Adrenal gland (tissue), 19 donors: ENCODE measurements at places on chromosomes 4 and X. TPM values are rescaled to one million over a fixed set of nuclear protein-coding genes. Genes with fewer than 3 reads are reported as not detected.

DNA sequence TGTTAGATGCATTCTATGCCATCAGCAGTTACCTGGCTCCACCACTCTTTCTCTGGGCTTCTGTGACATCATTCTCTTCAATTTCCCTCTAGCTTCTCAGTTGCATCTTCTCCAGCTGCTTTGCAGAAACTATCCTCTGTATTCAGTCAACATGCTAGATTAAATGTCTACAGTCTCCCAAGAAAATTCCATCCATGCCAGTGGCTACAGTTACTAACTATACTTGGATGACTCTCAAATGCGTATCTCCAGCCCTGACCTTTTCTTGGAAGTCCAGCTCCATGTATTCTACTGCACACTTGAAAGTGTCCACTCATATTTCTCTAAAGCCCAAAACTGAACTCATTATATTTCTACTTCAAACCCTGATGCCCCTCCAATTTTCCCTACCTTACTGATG is 232.3 kb upstream of the TENM3 start:
- no peak for DNase-seq

MAGEB2 gene
- total RNA-seq = not detected

FATE1 gene
- total RNA-seq = not detected

- DNase-seq = no peak
Observed at GRCh38 chr4:121373841-121374240, 7.0 kb downstream of the QRFPR start.

DNA sequence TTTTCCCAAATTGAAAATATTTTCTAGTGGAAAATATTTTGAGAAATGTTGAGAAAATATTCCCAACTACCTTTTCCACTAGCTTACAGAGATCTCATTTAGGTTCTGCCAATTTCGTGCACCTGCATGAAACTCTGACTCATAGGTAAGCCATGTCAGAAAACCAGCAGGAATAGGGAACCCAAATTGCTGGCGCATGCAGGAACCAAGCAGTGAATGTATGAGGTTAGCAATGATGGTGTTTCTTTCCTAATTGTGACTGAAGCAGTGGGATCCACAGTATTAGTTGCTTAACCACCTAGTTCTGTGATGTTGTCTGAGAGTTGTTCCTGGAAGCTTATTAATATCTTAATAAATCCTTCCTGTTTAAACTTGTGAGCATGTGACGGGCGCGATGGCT is 381.0 kb upstream of the TRAM1L1 start:
- DNase-seq = no peak

DNA sequence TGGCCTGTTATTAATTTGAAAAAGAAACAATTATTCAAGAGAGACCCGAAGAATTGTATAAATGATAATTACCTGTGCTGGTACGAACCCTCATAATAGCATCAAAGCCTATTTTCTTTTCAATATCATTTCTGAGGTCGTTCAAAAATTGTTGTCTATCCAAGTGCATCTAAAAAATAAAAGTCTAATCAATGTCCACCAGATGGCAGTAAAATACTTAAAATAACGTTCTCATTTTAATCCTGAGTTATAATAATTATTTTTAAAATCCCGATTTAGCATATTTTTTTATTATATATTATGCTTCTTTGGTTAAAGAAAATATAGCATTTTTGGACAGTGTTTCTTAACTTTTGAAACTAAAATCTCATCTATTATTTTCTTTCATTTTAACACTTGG is 55.7 kb downstream of the METTL14 start:
- no peak for DNase-seq

DNA sequence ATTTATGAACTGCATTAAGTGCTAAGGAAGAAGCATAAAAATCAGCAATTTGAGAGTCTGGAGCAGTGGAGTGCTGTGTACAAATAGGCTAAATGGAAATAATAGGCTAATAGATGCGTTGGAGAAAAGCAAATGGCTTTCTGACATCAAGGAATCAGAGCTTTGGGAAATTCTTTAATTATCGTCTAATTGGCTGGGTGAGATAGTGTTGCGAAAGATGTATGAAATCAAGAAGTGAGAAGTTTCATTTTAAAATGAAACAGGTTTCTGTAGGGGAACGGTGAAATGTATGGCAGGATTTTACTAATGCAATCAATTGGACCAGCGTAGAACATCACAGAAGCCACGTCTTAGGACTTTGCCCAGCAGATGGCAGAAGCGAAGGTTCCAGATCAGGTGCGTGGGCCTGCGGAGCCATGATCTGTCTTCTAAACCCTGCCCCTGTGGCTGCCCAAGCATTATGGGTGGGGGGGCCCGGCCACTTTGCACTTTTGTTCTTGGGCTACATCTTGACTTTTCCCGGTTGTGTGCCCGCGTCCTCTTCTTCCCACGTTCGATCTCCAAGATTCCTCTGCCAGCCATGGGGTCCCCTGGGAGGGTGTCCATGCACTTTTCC is 118.5 kb upstream of the SHISA3 start:
- no peak for DNase-seq

- DNase-seq = no peak
Observed at GRCh38 chr4:42464550-42465094, 67.3 kb downstream of the SHISA3 start.

SPANXC gene
- total RNA-seq = not detected

- DNase-seq = no peak
Observed at GRCh38 chrX:40055495-40055894, 42.3 kb downstream of the BCOR start.

DNA sequence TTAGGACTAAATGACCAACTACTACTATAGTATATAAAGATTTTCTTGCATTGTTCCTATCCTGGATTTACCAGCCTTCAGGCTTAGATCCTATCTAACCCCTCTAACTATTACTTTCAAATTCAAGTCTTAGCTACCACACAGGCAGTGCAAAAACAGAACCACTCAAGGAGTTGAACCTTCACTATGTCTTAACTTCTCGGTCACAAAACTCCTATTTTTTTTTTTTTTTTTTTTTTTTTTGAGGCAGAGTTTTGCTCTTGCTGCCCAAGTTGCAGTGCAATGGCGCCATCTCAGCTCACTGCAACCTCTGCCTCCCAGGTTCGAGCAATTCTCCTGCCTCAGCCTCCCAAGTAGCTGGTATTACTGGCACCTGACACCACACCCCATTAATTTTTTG is 6.3 kb upstream of the FAM200B start:
- no peak for DNase-seq

SPON2 gene
- 75.3 TPM for total RNA-seq

DNA sequence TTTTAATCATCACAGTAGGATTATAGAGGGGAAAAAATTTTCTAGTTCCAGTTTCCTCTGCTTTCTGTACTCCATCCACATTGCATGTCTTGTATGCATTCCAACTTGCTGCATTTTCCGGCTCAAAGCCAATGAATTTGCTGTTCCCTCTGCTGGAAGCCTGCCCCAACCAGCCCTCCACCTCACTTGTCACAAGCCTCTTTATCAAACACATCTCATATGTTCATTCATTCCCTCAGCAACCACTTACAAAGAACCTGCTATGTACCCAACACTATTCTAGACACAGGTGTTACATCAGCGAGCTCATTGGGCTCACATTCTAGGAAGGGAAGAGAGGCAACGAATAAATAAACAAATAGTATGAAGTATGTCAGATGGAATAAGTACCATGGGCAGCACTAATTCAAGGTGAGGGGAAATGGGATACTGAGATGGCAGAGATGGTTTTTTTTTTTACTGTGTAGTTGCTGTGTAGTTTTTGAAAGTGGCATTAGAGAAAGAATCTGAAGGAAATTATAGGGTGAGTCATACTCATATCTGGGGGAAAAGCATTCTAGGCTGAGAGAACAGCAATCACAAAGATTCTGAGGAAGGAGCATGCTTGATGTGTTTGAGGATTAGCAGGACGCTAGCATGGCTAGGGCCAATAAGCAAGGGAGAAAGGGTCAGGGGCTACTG is 332.5 kb downstream of the PDGFC start:
- DNase-seq = no peak

GRCh38 chr4:166816890-166817289 is 417.4 kb downstream of the SPOCK3 start:
- peak; percentile 58 for DNase-seq

DNA sequence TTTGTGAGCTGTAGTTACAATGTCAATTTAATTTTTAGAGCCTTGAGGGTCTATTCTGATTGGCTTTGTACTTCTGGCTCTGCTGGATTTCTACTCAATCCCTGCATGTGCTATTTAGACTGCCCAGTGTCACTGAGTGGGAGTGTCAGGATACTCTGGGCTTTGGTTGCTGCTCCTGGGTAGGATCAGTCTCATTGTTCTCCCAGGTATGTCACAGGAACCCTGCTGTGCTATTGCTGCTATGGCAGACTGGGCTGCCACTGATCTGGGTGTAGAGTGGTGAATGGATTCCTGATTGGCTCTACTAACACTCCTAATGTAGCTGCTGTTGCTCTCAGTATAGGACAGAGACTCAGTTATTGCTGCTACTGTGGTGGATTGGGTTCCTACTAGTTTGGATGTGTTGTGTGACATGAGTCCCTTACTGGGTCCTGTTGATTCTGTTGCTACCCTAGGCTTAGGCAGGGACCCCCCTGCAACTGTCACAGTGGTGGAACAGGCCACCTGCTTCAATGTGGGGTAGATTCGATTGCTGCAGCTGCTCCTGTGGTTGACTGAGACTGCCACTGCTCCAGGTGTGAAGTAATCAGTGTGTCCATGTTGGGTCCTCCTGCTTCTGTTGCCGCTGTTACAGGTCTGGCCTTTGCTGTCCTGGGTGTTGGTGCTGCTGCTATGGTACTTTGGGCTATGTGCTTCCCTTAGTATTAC is 707.8 kb upstream of the AMOT start:
- no peak for DNase-seq

DNA sequence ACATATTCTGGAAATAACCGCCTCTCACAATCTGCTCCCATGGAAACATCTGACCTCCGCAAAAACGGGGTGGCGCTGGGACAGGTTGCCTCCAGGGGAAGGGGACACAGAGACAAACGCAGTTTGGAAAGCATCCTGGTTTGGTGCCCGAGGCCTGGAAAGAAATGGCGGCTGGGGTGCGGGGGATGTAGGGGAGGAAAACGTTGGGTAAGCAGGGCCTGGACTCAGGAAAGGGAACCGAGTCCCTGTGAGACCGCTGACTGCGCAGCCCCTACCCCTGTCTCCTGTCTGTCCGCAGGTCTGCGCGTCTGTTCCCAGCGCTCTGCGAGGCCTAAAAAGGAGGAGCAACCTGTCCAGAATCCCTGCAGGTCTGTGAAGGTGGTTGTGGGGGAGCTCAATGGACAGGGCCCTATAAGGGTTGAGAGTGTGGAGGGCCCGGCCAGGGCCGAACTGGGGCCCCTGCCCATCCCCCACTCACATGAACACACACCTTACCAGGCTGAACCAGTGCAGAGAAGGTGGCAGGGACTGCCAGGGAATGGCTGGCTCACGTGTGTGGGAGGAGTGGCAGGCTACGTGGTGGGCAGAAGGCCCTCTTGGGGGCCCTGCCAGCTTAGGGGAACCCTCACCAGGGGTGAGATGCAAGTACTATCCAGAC is 672 bp downstream of the TCEAL3 start:
- DNase-seq = peak; percentile 33

GRCh38 chrX:9420275-9421265 is 44.3 kb upstream of the TBL1X start:
- no peak for DNase-seq

L1CAM gene
- total RNA-seq = 50.1 TPM

- DNase-seq = no peak
Observed at GRCh38 chr4:189941005-189941450, 356 bp downstream of the FRG1 start.

DNA sequence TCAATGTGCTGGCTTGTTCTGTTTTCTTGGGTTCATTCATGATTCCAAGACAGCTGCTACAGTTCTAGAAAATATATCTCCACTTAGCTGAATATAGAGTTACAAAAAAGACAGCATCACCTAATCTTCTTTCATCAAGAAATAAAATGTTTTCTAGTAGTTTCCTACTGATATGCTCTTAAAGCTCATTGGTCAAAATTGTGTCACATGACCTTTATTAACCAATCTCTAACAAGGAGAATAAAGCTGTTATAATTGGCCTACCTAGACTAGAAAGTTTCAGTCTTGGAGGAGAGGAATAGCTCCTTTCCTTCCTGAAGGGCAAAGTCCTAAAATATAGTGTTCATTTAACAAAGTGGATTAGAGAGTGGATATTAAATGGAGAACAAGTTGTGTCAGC is 8.1 kb upstream of the PCDH18 start:
- DNase-seq = no peak

ALB gene
- 5.3 TPM for total RNA-seq

DNA sequence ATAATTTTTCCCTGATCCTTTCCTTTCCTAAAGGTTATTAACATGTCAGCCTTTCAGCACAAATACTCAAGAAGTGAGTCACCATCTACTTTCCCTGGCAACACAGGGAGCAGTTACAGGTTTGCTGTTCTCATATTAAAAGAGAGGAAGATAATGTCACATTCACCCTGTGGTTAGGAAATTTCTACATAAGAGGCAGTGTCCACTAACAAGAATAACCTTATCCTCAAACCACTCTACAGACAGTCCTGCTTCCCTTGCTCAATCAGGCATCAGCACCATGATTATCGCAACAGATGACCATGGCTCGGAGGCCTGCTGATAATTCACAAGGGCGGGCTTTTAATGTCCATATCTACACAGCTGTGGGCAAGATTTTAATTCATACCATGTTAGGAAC is 30.9 kb downstream of the RNF150 start:
- peak; percentile 29 for DNase-seq

DNA sequence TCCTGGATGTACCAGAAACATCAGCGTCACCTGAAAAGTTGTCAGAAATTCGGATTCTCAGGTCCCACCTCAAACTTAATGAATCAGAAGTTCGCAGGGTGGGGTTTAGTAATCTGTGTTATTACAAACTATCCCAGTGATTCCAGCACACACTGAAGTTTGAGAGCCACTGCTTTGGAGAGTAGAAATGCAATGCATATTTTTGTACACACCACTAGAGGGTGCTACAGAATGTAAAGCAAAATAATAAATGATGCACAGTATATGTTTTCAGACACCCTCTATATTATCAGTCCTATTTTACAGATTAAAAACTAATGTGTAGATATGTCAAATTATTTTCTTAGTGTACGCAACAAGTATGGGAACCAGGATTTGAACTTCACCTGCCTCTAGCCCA is 2.4 kb upstream of the MORF4L2 start:
- no peak for DNase-seq

- no peak for DNase-seq
Observed at GRCh38 chr4:93178279-93178678, 650.3 kb upstream of the ATOH1 start.

DNA sequence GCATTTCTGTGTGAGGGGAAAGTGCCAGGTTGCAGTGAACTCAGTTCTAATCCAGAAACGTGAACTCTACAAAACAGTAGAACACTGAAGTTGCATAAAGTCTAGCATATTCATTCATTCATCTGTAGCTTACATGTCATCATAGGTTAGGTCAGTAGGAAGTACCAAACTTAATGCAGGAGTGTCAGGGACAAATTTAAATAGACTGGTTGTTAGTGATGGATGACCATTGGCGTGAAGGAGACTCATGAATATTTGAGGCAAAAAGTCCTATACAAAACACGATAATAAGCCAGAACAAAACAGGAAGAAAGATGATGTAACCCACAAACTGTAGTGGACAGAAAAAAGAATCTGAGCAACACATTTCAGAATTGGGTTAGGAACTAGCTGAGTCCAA is 592.8 kb upstream of the PCDH10 start:
- DNase-seq = no peak

TMEM156 gene
- total RNA-seq = 0.84 TPM

GRCh38 chr4:183416879-183417755 is 27.3 kb upstream of the CDKN2AIP start:
- no peak for DNase-seq
